ENCODE measurements at places on chromosomes 13 and 19.

DNA sequence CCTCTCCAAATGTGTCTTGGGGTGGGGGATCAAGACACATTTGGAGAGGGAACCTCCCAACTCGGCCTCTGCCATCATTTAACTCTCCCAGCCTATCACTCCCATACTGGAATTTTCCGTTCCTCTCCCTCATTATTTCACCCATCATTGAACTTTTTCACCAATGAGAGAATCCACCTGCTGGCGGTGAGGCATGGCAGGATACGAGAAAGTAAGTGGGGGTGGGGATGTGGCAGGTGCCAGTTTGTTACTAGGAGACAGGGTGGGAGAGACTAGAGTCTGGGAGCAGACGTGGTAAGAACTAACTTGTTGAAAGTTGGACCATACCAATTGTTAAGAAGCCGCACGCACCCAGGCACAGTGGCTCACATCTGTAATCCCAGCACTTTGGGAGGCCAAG, 6.9 kb downstream of the GIPR start:
- no peak for DNase-seq

- no peak for DNase-seq
Measured at GRCh38 chr13:96065849-96066248, 12.6 kb upstream of the UGGT2 start.

GRCh38 chr13:39616087-39616694, 13.2 kb upstream of the LHFPL6 start:
- no peak for DNase-seq

DNA sequence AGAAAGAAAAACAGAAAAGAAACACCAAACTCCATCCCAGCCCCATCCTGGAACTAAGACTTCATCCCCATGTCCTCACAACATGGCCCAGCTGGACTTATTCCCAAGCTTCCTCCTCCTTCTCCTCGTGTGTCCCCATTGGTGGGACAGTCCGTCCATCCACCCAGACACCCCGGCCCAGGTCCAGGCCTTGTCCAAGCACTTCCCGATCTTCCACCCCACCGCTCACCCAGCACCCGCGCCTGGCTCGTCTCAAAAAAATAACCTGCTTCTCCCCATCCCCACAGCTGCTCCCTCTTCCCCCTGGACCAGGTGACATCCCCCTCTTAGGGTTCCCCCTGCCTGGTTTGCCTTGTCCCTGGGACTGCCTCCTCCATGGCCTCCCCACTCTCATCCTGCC, 1.4 kb upstream of the FCER2 start:
- DNase-seq: no peak

DNA sequence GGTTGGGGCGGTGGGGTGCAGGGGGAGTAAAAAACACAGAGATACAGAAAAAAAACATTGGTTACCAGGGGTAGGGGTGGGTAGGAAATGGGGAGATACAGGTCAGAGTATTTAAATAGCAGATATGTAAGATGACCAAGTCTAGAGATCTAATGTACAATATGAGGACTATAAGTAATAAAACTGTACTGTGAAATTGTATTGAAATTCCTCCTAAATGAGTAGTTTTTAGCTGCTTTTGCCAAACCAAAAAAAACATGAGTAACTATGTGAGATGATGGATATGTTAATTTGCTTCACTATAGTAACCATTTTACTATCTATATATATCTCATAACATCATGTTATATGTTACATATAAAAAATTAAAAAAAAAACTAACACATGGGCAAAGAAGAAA, 29.6 kb downstream of the VWA8 start:
- no peak for DNase-seq

- DNase-seq: no peak
Measured at GRCh38 chr13:108451121-108451520, 178.3 kb upstream of the MYO16 start.

DNA sequence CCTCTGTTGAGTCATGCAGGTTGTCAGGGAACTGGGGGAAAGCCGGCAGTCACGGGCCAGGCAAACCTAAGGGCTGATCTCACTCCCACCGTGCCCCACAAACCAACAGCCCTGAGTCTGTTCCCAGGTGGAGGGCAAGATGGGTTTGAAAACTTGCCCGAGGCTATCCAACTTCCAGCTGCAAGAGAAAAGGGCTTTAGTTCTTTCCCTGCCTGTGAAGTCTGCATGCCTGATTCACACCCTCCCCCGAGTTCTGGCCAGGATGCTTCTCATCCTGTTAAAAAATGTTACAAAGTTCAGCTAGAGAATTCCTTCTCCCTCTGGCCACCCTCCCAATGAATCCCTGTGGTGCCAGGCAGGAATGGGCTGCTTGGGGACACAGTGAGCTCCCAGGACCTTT, 33.1 kb downstream of the MYO16 start:
- DNase-seq: no peak

DNA sequence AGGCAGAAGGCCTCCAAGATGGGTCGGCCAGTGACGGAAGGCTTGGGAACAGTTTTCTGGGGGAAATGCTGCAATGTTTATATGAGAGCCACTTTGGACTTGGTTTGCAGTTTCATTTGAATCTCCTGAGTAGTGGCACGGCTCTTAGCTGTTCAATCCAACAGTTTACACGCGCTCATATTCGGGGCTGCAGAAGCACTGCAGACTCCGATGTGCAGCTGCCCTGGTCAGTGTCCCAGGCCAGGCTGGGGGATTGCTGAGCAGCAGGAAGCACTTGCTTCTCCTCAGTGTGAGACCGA, 31.7 kb downstream of the CEBPG start:
- no peak for DNase-seq

GRCh38 chr19:29715701-29716581, 880 bp upstream of the C19orf12 start:
- DNase-seq: no peak

DNA sequence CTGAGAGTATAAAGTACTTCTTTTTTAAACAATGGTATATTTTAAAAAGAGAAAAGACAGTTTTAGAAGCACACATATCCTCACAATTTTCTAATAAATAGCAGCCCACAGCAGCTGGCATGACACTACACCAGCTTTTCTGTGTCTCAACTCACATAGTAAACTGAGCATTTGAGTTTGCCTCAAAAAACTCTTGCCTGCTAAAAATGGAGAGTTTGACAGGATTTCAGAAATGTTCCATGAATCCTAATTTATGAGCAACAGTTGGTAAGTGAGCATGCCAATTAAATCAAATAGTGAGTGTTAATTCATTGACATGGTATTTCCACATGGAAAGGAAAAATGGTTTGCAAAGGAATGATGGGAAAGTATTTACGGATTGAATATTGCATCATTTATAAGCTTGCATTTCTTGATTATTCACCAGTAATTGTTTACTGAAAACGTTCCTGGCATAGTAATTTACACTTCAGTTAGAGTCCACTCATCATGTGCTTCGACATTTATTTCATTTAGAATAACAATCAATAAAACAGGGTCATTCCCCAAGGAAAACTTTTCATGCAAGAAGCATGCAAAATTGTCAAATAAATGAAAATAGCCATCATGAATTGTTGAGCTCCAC, 323.0 kb downstream of the EFNB2 start:
- DNase-seq: no peak

- no peak for DNase-seq
Measured at GRCh38 chr13:73065665-73066340, 7.0 kb downstream of the KLF5 start.

DNA sequence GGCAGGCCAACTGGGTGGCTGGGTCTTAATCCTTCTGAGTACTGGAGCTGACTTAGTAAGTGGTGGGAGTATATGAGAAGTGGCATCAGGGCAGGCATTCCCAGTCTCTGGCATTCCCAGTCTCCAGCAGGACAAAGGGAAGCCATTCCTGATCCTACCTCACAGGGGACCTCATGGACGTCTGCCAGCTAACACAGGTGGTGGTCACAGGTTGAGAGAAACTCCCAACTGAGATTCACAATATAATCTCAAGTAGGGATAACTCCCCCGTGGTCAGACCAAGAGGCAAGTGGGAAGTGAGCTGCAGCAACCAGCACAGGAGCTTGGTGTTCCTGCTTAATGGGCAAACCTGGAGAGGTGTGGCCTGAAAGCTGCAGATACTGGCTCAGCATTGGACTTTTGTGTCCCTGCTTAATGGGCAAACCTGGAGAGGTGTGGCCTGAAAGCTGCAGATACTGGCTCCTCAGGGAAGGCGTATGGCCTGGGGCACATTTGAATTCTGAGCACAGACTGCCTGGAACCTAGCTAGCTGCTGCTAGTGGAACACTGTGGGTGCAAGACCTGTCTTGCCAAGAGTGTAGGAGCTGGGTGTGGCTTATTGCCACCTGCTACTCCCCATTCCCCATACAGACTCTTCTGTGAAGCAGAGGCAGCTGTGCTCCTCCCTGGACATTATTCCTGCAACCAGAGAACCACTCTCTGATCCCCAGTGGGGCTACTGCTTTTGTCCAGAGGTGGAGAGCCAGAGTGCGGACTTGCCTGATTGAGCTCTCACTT, 25.9 kb upstream of the OR10H2 start:
- DNase-seq: no peak

DNA sequence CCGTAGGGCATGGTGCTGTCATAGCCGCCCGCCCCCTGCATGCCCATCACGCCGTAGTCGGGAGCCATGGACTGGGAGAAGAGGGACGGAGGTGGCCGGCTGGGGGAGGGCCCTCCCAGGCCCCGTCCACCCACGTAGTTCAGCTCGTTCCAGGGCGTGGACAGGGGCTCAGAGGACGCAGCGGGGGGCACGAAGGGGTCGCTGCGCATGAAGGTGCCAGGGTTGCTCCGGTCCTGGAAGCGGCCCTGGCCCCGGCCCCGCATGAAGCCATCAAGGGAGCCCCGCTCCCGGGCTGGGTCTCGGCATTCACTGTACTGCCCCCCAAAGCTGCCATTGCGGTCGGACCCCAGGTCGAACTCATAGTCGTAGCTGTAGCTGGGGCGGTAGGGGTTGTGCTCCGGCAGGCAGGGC, 6.7 kb downstream of the AKAP8 start:
- no peak for DNase-seq

DNA sequence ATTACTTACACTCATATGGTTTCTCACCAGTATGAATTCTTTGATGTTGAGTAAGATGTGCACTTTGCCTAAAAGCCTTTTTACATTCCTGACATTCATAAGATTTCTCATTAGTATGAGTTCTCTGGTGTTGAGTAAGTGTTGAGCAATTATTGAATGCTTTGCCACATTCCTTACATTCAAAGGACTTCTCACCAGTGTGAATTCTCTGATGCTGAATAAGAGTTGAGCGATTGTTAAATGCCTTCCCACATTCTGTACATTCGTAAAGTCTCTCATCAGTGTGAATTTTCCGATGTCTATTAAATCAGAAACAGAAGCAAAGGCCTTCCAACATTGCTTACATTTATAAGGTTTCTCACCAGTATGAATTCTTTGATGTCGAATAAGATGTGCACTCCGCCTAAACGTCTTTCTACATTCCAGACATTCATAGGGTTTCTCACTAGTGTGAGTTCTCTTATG, 14.2 kb upstream of the ZFP30 start:
- DNase-seq: no peak

DNA sequence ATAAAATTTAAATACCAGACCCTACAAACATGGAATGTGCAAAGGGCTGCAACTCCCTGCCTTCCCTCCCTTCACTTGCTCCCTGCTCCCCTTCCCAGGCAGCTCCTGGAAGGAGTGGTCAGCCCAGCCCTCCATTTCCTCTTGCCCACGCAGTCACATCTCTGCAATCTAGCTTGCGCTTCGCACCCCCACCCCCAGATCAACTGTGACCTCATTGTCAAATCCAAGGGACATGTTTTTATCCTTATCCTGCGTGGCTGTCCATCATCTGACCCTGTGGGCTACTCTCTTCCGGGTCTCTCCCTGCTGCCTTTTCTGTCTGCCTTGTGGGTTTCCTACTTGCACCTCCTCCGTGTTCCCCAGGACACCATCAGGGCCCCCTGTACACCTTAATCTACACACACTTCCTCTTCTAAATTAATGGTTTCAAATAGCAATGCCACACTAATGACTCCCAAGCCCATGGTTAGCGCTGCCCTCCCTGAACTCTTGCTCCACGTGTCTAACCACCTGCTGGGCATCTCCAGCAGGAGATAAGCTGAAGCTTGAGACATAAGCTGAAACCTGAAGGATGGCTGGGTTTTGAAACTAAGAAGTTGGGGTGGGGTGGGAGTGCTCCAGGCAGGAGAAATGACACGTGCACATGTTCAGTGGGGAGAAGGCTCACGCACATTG, 118.3 kb downstream of the USP12 start:
- DNase-seq: no peak

- DNase-seq: peak; percentile 35
Measured at GRCh38 chr19:13441810-13442512, 64.3 kb downstream of the CACNA1A start.

GRCh38 chr19:7788178-7788932, 25.3 kb downstream of the CLEC4M start:
- DNase-seq: no peak

DNA sequence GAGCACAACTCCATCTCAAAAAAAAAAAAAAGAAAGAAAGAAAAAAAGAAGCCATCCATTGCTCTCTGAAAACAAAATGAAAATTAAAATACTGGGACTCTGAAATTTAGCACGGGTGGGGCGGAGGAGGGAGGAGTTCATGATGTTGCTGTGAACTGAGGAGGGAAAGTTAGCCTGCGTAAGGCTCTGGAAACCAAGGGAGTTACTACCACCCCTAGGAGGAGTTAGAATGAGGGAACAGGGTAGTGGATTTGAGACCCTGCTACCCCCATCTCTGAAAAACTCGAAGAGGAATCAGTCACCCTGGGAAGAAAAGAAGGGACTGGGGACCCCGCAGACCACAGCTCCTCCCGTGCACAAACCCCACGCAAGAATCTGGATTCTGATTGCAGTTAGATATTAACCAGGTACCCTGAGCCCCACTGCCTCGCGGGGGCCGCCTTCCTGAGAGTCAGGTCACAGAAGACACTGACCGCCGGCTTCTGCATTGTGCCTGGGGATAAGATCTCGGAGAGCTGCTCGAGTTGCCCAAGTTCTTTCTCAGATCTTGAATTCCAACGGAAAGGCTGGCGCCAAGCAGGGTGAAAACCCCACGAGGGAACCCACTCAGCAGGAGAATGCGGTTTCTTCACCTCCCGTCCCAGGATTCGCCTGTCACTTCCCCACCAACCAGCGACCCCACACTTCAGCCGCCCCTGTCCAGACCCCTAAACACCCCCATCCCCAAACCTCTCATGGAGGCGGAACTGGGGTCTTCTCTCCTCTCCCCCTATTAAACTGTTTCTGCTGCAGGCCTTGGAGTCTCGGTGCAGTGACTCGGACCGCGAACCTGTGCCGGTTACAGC, 870 bp downstream of the ZNF442 start:
- peak; percentile 1 for DNase-seq

- DNase-seq: no peak
Measured at GRCh38 chr13:48542138-48542537, 9.3 kb upstream of the RCBTB2 start.

All from stimulated activated CD4-positive, alpha-beta T cell treated with anti-CD3 and anti-CD28 coated beads, Interleukin-4, amount 100 ng/mL, for 48 hours (primary cell).